ENCODE measurements at places on chromosomes 2 and 18.
A peak's percentile ranks its signal among the peaks of the same experiment; 100 is the strongest.

GRCh38 chr18:45654677-45655076, 39.4 kb downstream of the SLC14A2 start:
- no peak for DNase-seq

DNA sequence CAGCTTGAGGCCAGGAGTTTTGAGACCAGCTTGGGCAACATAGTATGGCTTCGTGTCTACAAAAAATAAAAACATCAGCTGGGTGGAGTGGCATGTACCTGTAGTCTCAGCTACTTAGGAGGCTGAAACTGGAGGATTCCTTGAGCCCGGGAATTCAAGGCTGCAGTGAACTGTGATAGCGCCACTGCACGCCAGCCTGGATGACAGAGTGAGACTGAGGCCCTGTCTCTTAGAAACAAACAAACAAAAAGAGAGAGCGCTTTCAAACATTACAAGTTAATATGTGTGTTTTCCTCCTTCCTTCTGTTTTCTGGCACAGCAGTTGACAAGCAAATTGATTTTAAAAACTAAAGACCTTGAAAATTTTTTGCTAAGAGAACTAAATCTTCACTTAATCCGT, 9.9 kb downstream of the EPC2 start:
- DNase-seq, result no peak

- DNase-seq, result no peak
These were observed 127.8 kb upstream of the RGPD4 start for GRCh38 chr2:107698861-107699260.

GRCh38 chr18:48887905-48888772, 62.6 kb downstream of the SMAD7 start:
- DNase-seq, result peak; percentile 17

DNA sequence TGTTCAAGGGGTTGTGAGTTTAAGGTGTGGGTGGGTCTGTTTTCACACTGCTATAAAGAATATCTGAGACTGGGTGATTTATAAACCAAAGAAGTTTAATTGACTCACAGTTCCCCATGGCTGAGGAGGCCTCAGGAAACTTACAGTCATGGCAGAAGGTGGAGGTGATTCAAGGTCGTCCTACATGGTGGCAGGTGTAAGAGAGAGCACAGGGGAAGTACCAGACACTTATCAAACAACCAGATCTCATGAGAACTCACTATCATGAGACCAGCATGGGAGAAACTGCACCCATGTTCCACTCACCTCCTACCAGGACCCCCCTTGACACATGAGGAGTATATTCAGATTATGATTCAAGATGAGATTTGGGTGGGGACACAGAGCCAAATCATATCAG, 38.0 kb downstream of the RHBDD1 start:
- no peak for DNase-seq

DNA sequence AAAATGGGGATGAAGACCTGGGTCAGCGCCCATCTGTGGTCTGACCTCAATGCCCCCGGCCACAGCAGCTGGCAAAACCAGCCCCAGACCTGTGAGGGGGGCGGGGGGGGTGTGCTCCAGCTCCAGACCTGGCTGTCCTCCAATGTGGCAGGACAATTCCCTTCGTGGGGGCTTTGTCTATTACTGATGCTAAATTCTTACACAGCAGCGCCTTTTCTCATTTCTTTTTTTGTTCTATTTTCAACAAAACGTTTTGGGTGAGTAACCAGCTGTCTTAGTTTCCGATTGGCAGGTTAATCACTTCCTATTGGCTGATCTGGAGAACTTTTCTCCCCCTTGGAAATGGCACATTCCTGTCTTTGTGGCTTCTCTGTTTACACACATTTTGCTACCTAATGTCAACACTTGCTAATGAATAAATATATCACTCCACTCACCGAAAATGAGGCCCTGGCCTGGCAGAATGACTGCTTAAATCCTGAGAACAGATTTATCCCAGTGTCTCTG, 4.4 kb downstream of the SMAD7 start:
- DNase-seq, result peak; percentile 14

DNA sequence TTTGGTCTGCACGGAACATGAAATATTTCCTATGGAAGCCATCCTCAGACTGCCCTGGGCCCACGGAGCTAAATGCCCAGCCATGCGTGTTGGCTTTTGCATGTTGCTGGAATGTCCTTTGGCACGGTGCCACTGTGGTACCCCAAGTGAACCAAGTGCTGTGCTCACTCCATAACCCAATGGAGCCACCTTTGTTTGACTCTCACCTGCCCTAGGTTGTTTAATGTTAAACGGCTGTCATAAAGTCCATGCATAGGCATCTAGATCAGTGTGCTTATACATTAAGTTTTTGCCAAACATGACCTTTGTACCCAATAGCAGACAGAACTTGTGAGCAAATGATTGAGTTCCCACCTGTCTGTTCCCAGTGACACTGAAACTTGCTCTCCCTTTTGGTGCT, 59.9 kb upstream of the TMEM87B start:
- DNase-seq, result no peak

DNA sequence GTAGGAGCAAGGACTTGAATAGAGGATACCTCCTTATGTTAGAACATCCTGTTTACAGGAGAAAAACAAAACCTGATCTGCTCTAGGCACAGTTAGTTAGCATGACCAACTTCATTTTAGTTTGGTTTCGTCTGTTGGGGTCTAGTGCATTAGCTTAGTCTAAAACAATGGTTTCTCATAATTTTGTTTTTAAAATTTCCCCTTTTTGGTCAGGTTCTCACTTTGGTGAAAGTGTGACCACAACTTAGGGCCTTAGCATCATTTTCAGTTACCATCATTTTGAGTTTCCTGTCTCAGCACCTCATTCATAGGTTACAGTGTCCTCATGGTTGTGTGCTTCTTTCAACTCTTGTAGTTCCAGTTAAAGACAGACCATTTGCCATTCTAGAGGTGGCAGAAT, 1277.0 kb upstream of the SLC39A10 start:
- no peak for DNase-seq

DNA sequence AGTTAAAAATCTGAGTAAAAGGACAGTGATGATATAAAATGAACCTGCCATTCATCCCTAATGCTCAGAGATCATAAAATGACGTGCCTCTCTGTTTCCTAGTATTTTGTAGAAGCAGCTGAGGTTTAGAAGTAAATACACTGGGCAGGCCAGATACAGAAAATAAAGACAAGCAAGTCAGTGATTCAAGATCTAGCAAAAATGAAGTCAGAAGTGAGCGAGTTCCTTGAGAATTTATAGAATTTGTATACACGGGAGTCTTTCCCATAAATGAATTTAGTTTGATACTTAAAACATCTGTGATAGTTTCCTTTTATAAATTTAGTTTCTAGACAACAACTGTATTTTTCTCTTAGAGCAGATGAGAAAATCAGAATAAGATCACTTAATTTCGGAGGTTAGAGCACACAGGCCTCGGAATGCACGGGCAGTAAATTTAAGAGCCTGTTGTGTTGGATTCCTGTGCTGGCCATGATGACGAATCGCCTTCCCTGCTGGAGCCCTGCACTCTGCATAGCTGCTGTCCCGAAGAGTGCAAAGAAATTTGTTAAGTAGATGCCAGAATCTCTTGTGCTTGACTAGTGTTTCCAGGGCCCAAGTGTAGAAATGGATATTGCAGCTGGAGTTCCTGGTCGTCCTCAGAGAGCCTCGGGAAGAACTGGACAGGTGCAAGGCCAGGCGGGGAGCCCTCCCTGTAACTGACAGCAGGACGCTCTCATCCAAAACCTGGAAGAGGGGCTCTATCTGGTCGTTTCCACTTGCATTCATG, 83.7 kb upstream of the RBM44 start:
- no peak for DNase-seq

- no peak for DNase-seq
These were observed 161.1 kb downstream of the ESCO1 start for GRCh38 chr18:21439431-21439846.

DNA sequence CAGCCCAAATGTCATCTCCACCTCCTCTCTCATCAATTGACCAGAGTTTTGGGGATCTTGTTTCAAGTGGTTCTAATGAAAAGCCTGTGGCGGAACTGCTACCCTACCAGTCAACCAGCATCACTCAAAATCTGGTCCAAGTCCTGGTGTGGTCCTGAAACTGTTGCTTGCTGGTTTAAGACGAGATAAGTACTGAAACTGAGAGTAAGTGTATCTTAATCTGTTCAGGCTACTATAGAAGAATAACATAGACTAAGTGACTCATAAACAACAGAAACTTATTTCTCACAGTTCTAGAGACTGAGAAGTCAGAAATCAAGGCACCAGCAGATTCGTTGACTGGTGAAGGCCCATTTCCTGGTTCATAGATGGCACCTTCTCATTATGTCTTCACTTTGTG, 879 bp upstream of the GALNT5 start:
- no peak for DNase-seq

- DNase-seq, result peak; percentile 69
These were observed 1.0 kb downstream of the CYP1B1 start for GRCh38 chr2:38074764-38075506.

DNA sequence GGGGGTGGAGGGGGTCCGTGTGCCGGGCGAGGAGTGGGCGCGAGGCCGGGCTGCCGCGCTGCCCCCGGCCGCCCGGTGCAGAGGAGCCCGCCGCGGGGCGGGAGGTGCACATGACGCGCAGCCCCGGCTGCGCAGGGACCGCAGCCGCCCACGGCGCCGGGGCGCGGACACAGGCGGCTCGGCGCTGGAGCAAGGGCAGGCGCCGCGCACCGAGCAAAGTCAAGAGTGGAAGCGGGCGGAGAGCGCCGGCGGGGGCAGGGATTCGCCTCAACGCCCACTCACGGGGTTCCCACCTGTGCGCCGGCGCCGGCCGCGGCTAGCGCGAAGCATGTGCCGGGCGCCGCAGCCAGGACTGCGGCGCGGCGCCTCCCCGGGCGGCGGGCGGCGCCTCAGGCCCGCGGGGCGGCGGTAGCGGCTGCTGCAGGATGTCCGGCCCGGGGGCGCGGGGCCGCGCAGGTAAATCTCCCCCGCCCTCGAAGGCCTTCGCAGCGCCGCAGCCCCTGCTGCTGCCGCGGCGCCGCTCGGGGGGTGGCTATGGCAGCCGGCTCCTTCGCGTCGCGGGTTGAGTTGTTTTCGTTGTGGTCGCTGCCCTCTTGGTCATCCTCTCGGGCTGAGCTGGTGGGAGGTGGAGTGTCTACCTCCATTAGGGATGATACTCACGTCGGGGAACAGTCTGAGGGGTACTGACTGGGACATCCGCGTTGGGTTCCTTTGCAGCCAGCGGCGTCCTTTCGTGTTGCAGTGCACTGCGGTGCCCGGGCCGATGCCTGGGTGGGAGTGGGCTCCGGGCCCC, 216.3 kb upstream of the DTNA start:
- peak; percentile 37 for DNase-seq

GRCh38 chr2:119004602-119005001, 62.6 kb downstream of the MARCO start:
- no peak for DNase-seq

GRCh38 chr2:195356026-195356425, 301.0 kb upstream of the SLC39A10 start:
- DNase-seq, result no peak

GRCh38 chr2:189442468-189442867, 1.2 kb downstream of the WDR75 start:
- no peak for DNase-seq

GRCh38 chr18:68482815-68483214, 232.1 kb downstream of the TMX3 start:
- no peak for DNase-seq

GRCh38 chr2:186532891-186533290, 46.8 kb downstream of the ZC3H15 start:
- no peak for DNase-seq

GRCh38 chr2:9255416-9255815, 48.8 kb downstream of the ASAP2 start:
- peak; percentile 89 for DNase-seq

GRCh38 chr2:43701111-43701510, 24.9 kb upstream of the C1GALT1C1L start:
- peak; percentile 90 for DNase-seq

DNA sequence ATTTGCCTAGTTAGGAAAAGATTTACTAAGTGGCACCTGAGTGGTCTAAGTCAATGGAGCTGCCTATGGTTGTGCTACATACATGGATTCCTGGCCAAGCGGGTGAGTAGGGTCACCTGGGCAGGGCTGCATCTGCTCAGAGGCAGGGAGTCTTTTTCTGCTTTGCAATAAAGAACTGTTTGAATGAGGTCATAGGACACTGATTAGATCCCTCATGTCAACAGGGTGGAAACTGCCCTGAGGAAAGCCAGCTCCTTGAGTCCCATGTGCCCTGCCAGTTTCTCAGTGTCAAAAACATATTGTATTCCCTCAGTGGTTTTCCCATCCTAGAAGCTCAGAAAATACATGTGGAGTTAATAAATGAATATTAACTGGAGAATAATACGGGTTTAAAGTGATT, 4.6 kb downstream of the LAMA3 start:
- no peak for DNase-seq

DNA sequence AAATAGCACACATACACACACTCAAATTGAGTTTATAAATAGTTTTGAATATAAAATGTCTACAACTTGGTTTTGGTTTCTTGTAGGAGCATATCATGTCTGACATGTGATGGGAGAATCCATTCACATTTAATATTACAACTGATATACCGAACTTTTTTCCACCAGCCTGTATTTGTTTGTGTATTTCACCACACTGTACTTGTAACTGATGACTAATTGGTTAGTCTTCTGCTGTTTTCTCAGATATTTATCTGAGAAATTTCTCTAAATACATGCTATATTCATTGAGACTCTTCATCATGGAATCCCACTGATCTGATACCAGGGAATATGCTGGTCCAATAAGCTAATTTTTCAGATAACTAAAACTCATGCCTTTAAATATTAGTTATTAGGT, 56.3 kb upstream of the UBXN4 start:
- no peak for DNase-seq

DNA sequence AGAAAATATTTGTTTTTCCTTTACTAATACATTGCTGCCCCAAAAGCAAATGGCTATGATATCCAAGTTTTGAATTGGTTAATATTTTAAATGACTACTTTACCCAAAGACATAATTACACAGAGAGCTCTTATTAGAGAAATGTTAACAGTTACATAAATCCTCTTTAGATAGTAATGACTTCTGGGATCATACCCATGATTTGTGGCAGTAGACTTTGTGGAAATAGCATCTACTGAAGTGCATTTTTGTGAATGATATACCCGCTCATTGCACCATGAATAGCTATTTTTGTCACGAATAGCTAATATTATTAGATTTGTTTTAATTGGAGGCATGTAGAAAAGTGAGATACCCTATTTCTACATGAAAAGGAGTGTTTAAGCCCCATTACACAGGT, 15.8 kb downstream of the NYAP2 start:
- no peak for DNase-seq

DNA sequence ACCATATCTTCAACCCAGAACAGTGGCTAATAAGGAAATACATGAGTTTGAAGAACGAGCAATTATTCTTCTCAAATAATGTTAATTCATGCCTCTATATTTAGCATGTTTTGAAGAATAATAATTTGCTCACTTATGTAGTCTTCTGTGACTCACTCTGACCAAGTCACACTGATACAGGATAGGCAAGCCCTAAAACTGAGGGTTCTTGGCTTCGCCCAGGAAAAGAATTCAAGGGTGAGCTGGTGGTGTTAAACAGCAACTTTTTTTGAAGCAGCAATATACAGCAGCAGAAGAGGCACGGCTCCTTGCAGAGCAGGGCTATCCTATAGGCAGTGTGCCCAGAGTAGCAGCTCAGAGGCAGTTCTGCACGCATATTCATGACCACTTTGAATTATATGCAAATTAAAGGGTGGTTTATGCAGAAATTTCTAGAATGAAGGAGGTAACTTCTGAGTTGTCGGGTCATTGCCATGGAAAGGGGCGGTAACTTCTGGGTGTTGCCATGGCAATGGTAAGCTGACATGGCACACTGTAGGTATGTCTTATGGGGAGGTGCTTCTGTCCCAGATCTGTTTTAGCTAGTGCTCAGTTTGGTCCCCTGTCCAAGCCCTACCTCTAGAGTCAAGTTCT, 200.6 kb downstream of the RND3 start:
- DNase-seq, result no peak

GRCh38 chr2:128596396-128597120, 277.9 kb upstream of the HS6ST1 start:
- DNase-seq, result no peak

All from NCI-H82 (cell line).